ENCODE measurements at places on chromosomes 6 and 20.

GRCh38 chr20:36384022-36384619 lies 78.0 kb downstream of the DLGAP4 start:
- peak; percentile 23 for DNase-seq

GRCh38 chr20:39849171-39849570 lies 839.9 kb downstream of the MAFB start:
- no peak for DNase-seq

GRCh38 chr6:50116390-50116789 lies 66.7 kb upstream of the DEFB112 start:
- DNase-seq: no peak

DNA sequence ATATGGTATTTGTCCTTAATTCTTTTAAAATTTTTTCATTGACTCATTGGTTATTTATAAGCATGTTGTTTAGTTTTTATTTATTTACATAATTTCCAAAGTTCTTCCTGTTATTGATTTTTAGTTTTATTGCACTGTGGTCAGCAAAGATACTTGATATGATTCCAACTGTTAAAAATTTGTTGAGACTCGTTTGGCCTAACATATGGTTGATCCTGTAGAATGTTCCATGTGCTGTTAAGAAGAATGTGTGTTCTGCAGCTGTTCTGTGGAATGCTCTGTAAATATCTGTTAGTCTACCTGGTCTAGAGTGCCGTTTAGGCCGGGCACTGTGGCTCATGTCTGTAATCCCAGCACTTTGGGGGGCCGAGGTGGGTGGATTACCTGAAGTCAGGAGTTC lies 197.7 kb downstream of the CD109 start:
- no peak for DNase-seq

GRCh38 chr6:106757267-106757666 lies 127.9 kb downstream of the QRSL1 start:
- DNase-seq: no peak

GRCh38 chr20:56974499-56975250 lies 291.8 kb downstream of the BMP7 start:
- peak; percentile 4 for DNase-seq

- DNase-seq: no peak
Observed at GRCh38 chr6:18997375-18997826, 610.3 kb downstream of the RNF144B start.

- no peak for DNase-seq
Observed at GRCh38 chr6:150081702-150082101, 12.8 kb upstream of the ULBP3 start.

GRCh38 chr20:58649288-58650180 lies 1.5 kb upstream of the STX16 start:
- DNase-seq: peak; percentile 36

- no peak for DNase-seq
Observed at GRCh38 chr6:56888687-56889086, 66.2 kb upstream of the BEND6 start.

DNA sequence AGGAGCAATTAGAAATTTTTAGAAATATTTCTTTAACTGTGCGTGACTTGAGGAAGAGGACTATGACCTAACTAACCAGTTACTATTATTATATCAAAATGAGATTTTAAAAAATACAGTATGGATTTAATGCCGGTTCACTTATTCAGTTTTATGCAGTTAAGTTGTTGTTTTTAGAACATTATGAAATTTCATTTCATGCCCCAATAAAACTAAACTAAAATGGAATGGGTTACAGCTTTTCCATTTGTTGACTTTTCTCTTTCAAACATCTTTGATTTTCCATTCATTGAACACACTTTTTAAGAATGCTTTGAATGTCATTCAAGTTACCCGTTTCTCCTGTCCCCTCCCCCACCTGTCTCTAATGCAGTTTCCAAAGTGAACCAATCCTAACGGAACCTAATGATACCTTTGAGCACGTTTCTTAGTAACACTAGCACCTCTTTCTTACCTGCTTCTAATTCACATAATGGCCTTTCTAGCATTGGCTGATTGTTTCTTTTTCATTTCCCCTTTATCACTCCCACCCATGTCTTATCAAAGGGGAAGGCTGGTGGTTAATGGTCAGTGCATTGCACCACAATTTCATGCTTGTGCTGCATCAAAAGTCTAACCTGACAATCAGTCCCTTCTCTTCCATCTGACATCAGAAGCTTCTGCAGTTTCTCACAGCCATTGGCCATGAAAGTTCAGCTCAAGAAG lies 262.2 kb upstream of the TAB2 start:
- DNase-seq: no peak

DNA sequence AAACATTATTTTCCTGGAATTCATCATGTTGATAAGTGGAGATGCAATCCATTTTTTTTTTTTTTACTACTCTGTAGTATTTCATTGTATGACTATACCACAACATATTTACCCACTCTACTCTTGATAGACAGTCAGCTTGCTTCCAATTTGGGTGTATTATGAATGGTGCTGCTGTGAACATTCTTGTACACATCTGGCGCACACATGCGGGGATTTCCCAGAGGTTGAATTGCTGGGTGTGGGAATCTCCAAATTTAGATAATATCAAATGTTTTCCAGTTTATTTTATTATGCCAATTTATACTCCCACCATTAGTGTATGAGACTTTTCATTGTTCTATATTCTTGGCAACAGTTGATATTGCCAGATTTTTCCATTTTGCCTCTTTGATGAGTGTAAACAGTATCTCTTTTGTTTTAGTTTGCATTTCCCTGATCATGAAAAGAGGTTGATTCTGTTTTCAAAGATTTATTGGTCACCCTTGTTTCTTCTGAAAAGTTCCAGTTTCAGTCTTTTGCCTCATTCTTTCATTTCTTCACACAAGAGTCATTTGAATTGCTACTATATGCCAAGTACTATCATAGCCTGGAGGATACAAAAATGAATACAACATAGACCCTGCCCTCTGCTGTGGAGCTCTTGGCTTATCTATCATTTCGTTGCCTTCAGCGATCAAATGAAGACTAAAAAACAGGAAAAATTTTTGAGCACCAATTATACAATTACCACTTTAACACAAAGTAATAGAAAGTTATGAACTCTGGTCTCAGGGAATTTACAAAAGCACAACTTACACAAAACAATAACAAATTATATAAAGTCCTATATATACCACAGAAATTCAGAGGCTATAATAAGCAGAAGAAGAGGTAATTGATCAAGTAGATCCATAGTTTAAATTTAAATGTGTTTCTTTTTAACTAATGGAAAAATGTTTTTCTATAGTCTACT lies 17.1 kb upstream of the NCOA7 start:
- DNase-seq: no peak

DNA sequence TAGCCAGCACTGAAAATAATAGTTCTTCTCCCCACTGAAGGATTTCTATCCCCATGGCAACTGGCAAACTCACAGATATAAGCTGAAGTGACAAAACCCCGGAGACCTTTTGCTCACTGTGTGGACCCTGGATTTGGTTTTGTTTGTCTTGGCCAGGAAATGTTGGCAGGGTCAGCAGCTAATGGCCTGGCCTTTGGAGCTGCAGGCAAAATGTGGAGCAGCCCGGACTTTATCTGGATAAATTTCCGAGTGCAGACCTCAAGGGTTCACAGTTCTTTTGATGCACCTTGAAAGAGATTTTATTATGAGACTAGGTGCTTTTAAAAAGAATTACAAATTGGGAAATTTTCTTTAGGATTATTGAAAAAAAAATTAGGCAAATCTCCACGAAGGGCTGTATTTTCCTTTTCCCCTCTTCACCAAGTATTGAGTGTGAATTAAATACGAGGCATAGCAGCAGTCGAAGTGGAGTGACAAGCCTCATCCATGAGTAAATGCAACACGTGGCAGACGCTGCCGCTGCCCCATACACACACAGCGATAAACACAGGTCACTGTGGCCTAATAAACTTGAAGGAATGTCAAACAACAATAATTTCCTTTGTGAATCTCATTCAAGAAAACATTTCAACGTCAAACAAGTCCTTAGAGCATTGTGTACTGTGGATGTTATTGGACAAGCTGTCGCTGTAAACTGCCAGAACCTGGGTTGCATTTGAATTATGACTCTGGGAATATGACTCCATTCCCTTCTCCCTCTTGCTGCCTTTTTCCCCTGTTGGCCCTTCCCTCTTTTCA lies 35.1 kb upstream of the CCN6 start:
- DNase-seq: no peak

- DNase-seq: no peak
Observed at GRCh38 chr20:15674253-15675060, 898.8 kb downstream of the KIF16B start.

- no peak for DNase-seq
Observed at GRCh38 chr20:48238781-48239180, 453.5 kb upstream of the SULF2 start.

- DNase-seq: no peak
Observed at GRCh38 chr6:11769244-11769643, 9.4 kb downstream of the ADTRP start.

GRCh38 chr6:32168807-32169591 lies 4.6 kb downstream of the EGFL8 start:
- DNase-seq: no peak

GRCh38 chr6:1479601-1480221 lies 90.3 kb downstream of the FOXF2 start:
- DNase-seq: no peak

DNA sequence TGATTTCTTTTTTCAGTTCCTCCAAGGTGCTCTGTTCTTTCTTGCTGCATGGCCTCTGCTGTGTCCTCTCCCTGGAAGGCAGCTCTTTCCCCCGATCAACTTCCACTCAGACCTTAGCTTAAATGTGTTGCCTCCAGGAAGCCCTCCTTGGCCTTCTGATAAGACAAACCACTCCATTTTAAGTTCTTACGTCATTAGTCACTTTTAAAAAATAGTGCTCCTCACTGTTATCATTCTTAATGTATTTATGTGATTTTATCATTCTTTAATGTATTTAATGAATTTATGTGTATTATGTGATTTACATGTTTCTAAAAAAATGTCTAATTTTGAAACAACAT lies 12.2 kb upstream of the MANBAL start:
- no peak for DNase-seq

GRCh38 chr20:20490673-20491072 lies 122.8 kb downstream of the INSM1 start:
- DNase-seq: no peak

- DNase-seq: no peak
Observed at GRCh38 chr20:6708010-6708409, 59.5 kb upstream of the BMP2 start.

DNA sequence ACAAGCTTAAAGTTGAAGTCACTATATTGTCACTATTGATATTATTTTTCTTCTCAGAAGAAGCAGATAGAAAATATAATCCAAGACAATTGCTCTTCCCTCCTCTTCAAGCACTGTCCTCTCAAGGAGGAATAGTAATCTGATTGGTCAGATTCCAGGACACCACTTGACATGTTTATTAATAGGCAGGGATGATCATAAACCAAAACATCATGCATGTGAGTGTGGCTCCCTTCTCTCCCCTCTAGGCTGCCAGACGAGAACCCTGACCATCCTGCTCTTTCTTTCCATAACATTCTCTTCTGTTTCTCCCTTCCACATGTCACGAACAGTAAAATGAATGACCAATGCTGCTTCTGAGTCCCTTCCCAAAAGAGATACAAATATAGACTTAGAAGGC lies 7.5 kb downstream of the ATG5 start:
- DNase-seq: no peak

GRCh38 chr6:17869753-17870050 lies 117.7 kb downstream of the KIF13A start:
- DNase-seq: no peak

Data from activated T-cell treated with anti-CD3 and anti-CD28 coated beads for 48 hours (primary cell).